ENCODE measurements at places on chromosomes 7 and 10.
A peak's percentile ranks its signal among the peaks of the same experiment; 100 is the strongest.

DNA sequence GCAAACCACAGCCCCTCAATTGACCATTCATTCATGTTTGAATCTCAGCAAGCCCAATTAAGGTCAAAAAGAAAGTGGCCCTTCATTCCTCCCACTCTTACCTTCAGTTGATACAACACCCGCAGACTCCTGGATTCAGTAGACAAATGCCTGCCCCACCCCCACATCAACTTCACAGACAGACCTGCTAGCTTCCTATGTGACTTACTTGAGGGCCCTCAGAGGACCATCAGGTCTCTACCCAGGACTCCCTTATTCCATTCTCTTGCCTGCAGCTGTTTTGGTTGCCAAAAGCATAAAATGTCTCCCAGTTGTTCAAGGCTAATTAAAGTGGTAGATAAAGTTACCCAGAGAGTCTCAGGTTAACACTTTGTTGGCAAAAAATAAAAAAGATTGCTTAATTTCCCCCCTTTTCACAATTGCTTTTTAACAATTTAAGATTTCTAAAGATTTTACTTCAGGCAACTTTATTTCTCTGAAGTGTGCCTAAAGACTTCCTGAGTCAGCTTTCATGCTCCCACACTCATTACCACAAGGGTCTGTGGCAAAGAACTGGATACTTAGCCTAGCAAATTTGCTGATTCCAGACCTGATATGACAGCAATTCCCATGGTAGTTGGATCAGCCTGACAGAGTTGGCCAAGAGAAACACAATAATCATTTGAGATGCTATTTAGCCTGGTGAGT lies 3.3 kb upstream of the MTERF1 start:
- no peak for DNase-seq

DNA sequence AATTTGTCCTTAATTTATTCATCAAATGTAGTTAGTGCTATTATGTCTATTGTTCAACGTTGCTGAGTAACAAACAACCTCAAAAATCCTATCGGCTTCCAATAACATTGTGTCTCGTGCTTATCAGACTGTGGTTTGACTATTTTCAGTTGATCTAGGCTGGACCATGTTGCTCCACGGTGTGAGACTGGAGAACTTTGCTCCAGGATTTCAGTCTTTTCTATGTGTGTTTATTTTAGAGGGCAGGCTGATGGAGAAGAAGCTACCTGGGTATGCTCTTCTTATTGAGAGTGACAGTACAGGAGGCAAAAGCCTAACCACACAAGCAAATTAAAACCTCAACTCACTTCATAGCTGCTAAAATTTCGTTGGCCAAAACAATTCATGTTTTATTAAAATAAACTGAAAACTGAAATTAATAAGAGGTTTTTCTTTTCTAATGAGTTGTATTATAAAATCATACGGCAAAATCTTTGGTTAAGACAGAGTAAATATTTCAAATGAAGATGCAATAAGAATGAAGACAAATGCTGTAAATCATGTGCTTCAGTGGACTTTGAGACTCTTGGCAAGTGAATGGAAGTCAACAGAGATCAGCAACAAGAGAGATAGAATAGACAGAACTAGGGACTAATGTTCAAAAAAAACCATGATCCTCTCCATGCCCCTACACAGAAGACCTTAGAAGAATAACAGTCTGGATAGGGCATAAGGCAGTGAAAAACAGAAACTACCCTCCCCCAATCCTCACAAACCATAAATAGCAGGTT lies 418.0 kb upstream of the ETV1 start:
- no peak for DNase-seq

GRCh38 chr7:112083776-112084355 lies 122.3 kb downstream of the DOCK4 start:
- no peak for DNase-seq

DNA sequence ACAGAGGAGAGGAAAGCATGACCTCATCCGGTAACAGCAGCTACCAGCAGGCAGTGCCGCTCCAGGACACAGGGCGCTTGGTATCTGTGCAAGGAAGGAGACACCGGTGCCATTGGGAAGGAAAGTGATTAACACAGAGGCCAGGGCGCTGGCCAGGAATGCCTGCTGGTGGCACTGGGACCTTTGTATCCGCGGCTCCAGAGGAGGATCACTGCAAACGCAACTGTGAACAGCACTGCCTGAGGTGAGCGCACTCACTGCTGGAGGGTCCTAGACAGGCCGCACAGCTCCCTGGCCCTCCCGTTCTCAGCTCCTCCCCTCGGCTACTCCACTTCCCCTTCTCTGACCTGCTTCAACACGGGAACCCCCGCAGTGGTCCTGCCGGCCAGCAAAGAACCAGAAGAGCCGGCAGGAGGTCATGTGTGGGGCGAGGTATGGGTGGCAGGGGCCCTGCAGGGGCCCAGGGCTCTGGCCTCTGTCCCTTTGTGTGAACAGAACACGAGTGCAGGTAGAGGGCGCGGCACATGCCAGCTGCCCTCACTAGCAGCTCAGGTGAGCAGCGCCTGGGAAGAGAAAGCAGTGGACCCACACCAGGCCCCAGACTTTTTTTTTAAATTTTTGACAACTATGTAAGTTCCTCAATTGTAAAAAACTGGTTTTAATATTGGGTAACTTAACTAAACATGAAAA lies 107.6 kb downstream of the VIPR2 start:
- DNase-seq = no peak

GRCh38 chr7:127619681-127620405 lies 1.9 kb upstream of the PAX4 start:
- DNase-seq = no peak

GRCh38 chr7:79504607-79505389 lies 51.3 kb upstream of the MAGI2 start:
- no peak for DNase-seq

GRCh38 chr7:123553159-123553558 lies 4.5 kb downstream of the NDUFA5 start:
- DNase-seq = no peak

- DNase-seq = no peak
Observed at GRCh38 chr10:62559481-62560200, 185.5 kb downstream of the ZNF365 start.

- DNase-seq = no peak
Observed at GRCh38 chr7:30815951-30816644, 44.9 kb downstream of the MINDY4 start.

GRCh38 chr10:33616956-33617355 lies 282.5 kb upstream of the NRP1 start:
- DNase-seq = no peak

DNA sequence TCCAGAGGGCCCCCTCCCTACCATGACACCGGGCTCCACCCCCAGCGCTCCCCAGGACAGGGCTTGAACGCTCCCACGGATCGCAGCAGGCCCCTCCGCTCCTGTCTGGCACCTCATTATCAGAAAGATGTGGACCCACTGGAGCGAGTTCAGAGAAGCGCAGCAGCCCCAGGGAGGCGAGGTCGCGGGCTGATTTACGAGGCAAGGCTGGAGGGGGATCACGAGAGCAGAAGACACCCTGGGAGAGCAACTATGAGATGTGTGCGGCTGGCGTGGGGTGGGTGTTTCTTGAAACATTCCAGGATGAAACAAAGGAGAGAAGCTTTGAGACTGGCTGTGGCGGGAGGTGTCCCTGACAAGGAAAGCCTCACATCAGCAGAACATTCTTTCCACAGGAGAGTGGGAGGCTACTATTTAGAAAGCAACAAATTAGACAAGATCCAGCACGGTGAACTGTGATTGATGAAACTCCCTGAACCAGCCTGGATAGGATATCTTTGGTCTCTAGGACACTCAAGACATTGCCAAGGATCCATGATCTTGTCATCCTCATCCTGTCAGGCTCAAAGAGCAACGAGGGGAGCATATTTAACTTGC lies 66.0 kb downstream of the JCAD start:
- DNase-seq = no peak

GRCh38 chr7:117873310-117874190 lies at the start of gene CTTNBP2:
Gene CTTNBP2 (minus strand): TSS chr7:117873441. CDS start chr7:117873415, 26 bp downstream.
- no peak for DNase-seq

- DNase-seq = no peak
Observed at GRCh38 chr7:138885383-138886147, 87.6 kb upstream of the ATP6V0A4 start.

- DNase-seq = no peak
Observed at GRCh38 chr10:96704563-96704962, 15.8 kb downstream of the PIK3AP1 start.

DNA sequence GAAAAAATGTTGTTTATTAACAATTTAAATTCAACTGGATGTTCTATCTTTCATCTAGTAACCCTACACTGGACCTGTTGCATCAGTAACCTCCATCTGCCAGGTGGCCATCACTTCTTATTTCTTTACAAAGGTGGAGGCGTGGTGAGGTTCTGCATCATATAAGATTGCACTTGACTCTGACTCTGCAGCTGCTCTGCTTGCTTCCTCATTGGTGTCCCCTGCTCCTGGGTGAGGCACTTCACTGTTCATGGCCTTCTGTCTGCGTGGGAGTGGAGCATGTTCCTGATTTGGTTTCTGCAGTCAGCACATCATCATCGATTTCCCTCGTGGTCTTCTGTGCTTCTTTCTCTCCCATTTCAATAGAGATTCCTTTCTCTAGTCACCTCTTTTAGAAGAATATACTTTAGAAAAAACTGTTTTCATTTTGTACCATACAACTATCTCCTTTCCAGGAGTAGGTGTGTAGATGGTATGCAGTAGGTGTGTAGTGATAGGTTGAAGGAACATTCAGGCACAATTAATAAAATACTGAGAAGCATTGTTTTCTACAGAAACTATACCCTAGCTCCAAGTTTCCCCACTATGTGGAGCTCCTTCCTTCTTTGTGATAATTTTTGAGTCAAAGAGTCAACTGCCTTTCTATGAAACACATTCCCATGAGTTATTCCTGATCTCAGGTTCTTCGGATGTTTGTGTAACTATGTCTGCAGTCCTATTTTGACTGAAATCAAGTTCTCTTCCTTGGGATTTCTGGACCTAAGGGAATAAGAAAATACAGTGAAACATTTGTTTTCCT lies 231.7 kb upstream of the CNTNAP2 start:
- DNase-seq = no peak

- no peak for DNase-seq
Observed at GRCh38 chr10:79029478-79030390, 39.0 kb upstream of the ZMIZ1 start.

DNA sequence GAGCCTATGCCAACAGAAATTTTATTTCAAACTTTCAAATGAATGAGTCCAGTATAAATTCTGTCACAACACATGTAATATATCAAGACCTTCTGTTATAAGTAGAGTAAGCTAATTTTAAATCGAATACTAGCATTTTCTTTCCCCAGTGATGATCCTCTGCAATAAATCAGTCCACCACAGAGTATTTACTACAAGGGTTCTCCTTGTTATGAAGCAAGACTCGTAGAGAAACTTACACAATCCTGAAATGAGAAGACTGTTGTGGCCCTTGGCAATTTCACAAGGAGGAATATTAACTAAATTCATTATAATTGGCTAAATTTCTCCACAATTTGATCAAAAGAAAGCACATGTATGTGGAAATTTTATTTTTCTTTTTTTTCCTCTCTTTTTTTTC lies 312.4 kb upstream of the DGKB start:
- no peak for DNase-seq

GRCh38 chr10:84076540-84077195 lies 62.6 kb upstream of the GHITM start:
- DNase-seq = no peak

DNA sequence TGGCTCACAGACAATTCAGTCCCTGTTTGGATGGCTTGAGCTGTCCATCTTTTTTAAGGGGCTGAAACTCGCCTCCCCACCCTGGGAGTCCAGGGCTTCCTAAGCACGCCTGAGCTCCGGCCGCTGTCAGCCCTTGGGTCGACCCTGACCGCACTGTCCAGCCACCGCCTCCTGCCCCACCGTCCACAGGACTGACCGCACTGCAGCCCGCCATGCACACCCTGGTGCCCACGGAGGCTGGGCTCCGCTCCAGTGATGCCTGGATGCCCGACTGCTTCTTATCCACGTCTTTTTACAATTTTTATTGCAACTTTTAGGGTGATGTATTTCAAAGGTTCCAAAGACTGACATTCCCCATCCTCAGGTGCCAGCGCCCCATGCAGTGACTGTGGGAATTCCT lies 39.4 kb upstream of the FOXL3 start:
- DNase-seq = no peak

DNA sequence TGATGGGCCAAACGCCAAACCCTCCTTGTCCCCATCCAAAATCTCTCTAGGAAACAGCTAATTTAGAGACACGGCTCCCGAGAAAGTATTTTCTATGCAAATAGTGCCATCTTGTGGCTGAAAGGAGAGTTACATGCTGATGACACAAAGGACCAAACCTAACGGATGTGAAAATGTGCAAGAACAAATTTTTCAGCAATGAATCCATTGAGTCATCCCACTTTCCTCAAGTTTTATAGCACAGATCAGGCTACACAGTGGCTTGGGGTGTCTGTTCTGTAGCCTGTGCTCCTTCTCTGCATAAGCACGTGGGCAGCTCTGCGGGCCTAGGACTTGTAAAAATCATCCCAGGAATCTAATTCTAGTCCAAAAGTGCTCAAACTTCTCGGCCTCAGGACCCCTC lies 154.8 kb upstream of the PRR15 start:
- DNase-seq = peak; percentile 55

DNA sequence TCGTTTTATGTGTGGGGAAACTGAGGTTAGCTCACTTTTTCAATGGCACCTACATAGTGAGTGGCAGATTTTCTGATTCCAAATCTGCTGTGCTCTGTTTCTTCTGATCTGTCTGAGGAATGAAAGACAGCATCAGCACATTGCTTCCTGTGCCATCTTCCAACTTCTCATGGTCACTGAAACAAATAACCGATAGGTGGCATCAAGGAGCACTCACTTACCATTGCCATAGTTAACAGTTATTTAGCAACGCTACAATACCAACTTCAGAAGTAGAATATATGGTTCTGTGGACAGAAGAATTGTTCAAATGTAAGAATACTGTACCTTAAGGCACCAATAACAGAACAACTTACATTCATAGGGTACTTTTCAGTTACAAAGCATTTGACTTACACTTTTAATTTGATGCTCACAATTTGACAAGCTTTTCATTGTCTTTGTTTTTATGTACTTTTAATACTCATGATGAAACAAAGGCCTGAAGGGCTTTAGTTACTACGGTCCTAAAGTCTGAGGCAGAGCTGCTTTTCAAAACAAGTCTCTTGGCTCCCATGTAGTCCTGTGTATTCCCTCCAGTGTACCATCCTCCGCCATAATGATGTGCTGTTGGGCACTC lies 228.9 kb upstream of the TCF7L2 start:
- no peak for DNase-seq

DNA sequence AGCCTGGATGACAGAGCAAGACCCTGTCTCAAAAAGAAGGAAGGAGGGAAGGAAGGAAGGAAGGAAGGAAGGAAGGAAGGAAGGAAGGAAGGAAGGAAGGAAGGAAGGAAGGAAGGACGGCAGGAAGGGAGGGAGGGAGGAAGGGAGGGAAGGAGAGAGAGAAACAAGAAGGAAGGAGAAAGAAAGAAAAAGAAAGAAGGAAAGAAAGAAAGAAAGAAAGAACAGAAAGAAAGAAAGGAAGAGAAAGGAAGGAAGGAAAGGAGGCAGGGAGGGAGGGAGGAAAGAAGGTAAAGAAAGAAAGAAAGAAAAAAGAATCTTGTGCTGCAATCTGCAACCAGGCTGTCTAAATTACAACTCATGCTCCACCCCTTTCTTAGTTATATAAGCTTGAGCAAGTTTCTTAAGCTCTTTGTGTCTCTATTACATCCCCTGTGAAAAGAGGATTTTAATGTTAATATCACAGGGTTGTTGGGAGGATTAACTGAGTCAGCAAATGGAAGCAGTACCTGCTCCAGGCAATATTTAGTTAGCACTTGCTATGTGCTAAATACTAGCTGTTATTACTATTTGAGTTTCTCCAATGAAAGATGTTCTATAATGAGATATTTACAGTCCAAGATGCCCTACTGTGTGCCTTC lies 917.9 kb upstream of the AUTS2 start:
- no peak for DNase-seq

GRCh38 chr10:7171825-7172224 lies 239.0 kb downstream of the SFMBT2 start:
- DNase-seq = no peak

Data from NCI-H526 treated with DMSO at 0.1 percent for 48 hours (cell line).